NCI-H510A (cell line): ENCODE measurements at places on chromosomes 12 and 14.
A peak's percentile ranks its signal among the peaks of the same experiment; 100 is the strongest.

DNA sequence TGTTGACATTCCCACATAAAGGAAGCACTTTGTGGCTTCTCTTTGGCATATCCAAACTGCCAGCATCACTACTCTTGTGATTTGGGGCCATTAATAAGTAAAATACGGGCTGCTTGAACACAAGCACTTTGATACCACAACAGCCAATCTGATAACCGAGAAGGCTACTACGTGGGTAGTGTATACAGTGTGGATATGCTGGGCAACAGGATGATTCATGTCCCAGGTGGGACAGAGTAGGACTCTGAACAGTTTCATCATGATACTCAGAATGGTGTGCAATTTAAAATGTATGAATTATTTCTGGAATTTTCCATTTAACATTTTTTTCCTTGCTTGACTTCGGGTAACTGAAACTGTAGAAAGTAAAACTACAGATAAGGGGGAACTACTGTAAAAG is 225.0 kb upstream of the DDHD1 start:
- DNase-seq: no peak

DNA sequence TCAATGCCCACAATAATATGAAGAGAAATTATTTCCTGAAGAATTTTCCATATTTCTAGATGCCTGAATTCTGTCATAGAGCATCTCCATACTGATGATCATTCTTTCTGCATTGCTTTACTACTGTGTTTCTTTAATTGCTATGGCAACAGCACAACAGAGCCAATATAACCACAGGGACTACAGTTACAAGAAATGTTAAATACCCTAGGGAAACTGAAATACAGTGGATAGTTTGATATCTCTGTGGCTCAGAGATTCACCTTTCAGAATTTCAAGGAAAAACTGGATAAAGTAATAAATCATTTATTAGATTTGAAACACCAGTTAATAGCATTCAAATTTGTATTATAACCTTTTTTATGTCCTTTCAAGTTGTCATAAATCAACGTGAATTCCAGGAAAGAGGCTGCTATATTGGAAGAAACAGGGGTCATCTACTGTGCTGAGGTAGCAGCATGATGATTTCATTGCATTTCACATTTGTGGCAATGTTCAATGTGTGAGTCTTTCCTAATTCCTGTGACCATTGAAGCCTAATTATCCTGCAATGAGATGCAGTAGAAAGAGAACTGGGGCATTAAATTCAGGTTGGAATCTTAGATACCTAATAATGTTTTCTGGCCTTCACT is 267.1 kb downstream of the LRFN5 start:
- DNase-seq: no peak

DNA sequence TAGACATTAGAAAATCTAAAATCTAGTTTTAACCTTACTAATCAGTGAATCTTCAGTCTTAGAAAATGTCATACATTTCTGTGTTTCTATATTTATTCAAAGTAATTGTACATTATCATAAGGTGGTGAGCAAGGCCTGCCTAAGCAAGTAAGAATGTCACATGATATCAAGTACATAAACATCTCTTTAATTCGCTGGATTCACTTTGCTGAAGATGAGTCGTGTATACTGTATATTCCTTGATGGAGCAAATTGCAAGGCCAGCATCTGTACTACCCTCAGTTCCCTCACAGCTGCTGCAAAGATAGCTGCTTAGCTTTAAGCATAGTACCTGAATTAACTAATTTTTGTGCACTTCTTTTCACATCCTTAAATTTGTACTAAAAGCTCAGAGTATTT is 8.5 kb upstream of the AK7 start:
- no peak for DNase-seq

DNA sequence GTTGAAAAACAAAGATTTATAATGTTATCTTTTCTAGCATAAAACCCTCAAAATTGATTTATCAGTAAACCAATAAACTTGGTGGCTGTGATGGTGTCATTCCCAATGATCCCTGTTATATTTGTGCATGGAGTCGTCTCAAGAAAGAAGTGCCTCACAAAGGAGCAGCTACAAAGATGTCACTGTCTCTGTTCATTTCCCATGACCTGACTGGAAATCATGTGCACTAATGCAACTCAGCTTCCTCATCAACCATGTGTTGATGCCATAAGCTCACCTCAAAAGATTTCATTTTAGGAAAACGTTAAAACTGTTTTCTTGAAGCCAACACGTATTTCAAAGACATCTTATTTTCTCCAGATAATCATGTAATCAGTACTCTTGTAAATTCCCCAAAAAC is 28.8 kb downstream of the CLEC1A start:
- no peak for DNase-seq

DNA sequence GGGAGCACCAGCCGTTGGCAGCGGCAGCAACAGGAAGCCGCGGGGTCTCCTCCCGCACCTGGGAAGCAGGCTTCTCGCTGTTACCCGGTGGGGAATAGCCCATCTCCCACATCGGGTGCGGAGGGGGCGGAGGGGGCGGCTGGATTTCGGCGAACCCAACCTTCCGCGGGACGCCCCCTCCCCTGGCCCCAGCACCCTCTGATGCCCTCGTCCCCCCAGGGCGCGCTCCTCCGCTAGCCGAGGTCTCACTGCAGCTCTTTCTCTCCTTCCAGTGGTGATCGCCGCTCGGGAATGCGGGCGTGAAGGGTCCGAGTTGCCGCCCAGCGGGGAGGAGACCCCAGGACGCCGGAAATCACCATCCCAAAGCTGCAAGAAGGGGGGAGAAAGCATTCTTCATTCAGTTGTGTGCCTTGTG is 303 bp downstream of the SAMD4A start:
- no peak for DNase-seq

GRCh38 chr14:56797003-56797568 is 13.2 kb downstream of the OTX2 start:
- no peak for DNase-seq

GRCh38 chr12:17577405-17577804 is 512.6 kb downstream of the RERGL start:
- no peak for DNase-seq

GRCh38 chr12:15522574-15523187 is 200.4 kb downstream of the PTPRO start:
- DNase-seq: no peak

DNA sequence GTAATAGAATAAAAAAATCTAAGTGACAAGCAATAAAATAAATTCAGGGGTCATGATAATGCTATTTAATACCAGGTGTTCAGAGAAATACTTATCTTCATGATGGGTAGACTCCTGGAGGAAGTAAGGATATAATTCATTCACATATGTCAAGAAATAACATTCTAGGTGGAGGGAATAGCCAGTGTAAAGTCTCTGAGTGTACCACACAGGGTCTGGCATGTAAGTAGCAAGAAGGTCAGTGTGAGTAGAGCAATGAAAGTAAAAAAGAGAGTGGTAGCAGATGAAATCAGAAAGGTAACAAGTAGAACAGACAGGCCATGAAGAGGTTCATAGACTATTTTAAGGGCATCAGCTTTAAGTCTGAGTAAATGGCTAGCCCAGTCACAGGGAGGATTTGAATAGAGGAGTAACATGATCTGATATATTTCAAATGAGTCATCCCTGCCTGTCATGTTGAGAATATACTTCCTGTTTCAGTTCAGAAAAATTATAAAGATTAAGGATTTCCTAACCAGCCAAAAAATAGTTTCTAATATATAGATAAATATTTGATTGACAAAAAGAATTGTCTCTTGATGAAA is 519.9 kb downstream of the C12orf50 start:
- no peak for DNase-seq

- no peak for DNase-seq
Observed at GRCh38 chr14:89012282-89013097, 188.0 kb downstream of the TTC8 start.

DNA sequence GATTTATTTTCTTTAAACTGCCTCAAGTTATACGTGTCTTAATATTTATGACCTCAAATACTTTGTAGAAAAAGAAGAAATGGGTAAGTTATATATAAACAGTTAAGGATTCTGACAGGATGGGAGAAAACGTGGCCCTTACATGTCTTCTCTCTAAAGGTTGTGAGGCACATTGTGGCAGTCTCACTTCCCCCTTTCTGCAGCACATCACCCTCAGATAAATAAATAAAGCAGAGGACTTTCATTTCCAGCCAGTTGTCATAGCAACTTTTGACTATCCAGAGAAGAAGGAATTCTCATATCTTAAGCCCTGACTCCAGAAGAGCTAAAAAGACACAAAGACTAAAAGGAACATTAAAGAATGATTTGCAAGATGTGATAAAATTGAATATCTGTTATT is 28.8 kb upstream of the CEP83 start:
- no peak for DNase-seq

DNA sequence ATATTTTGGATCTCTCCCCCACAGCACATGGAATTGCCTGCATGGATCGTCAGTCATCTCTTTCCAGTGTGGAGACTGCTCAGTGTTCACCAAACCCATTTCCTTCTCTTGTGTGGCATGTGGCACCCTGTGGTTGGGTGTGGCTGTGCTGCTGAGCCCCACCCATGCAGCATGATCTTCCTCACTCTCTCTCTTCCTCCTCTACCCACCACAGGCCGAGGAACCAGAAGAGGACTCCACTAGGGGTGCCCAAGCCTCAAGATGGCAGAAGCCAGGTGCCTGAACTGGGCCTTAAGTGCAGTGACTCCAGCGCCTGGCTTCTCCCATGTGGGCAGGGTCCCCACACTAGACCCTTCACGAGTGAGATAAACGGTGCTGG is 66.8 kb upstream of the GPR68 start:
- no peak for DNase-seq

- no peak for DNase-seq
Observed at GRCh38 chr12:39499296-39499695, 56.4 kb upstream of the KIF21A start.

- DNase-seq: peak; percentile 65
Observed at GRCh38 chr14:64880221-64881121, 764 bp upstream of the SPTB start.

GRCh38 chr12:3999904-4000303 is 126.7 kb upstream of the PARP11 start:
- no peak for DNase-seq

DNA sequence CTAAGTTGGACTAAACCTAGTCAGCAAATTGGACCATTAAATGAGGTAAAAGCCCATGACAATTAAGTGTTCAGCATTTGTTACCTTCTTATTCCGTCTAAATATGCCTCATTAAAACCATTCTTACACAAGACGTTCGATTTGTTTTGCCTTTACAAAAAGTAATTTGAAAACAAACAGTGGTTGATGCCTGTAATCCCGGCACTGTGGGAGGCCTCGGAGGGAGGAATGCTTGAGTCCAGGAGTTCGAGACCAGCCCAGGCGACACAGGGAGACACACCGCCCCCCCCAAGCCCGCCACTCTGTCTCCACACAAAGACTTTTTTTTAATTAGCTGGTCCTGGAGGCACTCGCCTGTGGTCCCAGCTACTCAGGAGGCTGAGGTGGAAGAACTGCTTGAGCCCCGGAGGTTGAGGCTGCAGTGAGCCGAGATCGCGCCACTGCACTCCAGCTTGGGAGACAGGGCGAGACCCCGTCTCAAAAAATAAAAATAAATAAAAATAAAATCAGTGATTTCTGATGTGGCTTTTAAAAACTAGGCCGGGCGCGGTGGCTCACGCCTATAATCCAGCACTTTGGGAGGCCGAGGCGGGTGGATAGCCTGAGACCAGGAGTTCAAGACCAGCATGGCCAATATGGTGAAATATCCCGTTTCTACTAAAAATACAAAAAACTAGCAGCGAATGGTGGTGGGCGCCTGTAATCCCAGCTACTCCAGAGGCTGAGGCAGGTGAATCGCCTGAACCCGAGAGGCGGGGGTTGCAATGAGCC is 856 bp upstream of the EIF4B start:
- DNase-seq: no peak

GRCh38 chr12:125276567-125276966 is 211.3 kb downstream of the AACS start:
- DNase-seq: no peak

GRCh38 chr12:59472273-59472672 is 123.6 kb upstream of the SLC16A7 start:
- DNase-seq: no peak

DNA sequence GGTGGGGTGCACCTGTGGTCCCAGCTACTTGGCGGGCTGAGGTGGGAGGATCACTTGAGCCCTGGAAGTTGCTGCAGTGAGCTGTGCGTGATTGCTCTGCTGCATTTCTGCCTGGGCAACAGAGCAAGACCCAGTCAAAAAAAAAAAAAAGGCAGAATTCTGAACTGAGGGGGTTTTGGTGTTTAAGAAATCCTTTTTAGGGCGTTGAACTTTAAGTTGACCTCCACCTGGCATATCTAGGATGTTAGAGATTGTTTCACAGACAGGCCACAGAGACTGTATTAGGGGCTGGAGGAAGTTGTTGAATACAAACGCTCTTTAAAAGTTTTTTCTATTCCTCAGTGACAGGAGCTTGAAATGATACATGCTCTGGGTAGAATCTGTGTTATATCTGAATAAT is 60.5 kb downstream of the FBXW8 start:
- DNase-seq: no peak

GRCh38 chr14:92930737-92931602 is 8.0 kb downstream of the CHGA start:
- no peak for DNase-seq

GRCh38 chr12:4825011-4825858 is 84.5 kb upstream of the KCNA1 start:
- no peak for DNase-seq

DNA sequence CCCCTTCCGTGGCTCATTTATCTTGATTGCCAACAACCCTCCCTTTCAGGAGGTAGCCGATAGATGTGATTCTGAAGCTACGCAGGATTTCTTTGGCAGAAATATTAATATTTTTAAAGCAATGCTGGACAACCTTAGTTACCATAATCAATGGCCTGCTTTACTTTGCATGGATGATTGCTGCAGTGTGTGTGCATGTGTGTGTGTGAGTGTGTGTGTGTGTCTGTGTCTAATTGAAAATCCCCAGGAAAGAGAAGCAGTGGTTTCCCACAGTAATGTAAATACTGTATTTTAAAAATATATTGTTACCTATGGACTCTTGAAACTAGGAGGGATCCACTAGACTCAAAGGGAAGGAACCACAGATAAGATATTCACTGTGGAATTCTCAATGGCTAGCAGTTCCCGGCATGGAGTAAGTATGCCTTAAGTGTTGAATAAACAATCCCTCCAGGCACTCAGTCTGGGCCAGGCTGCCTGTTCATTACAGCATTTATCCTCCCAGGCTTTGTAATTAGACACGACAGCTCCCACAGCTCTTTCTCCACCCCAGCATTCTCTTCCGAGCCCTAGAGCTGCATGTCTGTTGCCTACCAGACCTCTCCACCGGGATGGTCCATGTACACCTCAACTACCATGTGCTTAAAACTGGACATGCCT is 22.5 kb upstream of the C14orf132 start:
- peak; percentile 58 for DNase-seq

- DNase-seq: no peak
Observed at GRCh38 chr12:14156606-14157005, 175.2 kb upstream of the GRIN2B start.

DNA sequence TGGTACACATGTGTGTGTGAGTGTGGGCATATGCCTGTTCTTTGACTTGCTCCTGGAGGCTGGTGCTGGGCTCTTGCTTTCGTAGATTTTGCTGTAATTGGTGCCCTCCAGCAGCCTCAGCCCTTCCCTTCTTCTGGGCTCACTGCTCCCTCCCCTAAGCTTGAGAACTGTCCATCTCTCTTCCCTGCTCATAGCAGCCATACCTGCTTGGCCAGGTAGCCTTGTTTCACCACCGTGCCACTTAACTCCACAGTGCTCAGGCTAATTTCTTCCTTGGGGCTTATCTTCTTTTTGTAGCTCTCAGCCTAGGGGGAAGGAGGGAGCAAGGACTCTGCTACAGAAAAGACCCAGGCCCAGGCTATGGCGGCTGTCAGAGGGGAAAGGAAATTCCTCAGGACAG is 19.8 kb downstream of the PLEK2 start:
- DNase-seq: no peak
